ENCODE measurements at places on chromosomes 2 and 18.

- DNase-seq, result no peak
Observed at GRCh38 chr18:12317664-12318333, 9.8 kb downstream of the TUBB6 start.

DNA sequence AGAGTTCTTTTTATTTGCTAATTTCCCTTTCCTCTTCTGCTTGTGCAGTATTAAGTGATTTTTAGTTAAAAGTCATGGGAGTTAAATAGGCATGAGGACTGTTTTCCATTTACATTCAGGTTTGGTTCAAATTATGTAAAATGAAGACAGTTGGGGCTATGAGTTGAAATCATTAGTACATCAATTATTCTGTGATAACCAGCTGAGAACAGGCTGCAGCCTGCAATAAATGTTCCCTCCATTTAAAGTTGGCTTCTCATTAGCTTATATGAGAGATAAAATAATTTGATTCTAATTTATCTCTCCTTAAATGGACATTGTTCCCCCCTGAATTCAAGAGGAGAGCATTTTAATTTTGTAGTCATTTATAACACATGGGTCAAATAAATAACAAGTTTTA, 48.3 kb downstream of the RHBDD1 start:
- DNase-seq, result no peak

DNA sequence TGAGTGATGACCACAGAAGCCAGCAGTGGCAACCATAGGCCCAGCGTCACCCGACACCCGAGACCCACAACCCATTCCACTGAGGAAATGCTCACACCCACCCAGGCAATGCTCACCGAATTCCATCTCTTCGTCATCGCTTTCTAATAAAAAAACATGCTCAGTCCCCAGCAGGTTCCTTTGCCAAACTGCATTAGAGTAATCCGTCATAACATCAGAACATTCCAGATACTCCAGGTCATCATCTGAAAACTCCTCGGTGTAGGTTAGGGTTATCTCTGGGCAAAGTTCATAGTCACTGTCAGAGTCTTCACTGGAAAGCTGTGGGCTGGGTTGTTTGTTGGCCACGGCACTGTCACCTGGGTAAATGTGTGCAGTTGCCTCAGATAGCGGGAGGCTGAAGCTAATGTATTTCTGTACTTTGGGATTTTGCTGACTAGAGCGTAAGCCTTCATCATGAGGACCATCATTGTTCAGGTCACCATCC, 49.3 kb downstream of the ALPK2 start:
- DNase-seq, result no peak

DNA sequence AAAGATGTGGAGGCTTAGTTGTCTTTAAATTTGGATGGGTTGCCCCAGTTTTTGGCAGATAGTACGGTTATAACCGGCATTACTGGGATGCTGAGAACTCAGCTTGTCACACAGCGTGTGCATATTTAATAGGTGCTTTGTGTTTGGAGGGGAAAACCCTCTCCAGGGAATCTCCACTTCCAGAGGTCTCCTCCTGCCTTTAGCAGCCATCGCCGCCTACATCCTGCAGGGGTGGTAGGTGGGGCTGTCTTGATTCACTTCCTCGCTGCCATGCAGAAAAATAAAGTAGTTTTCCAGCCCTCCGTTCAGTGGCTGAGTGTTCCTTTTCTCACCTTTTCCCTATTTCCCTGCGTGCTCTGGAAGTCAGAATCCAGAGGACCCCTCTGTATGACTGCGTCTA, 76.4 kb downstream of the ITGB1BP1 start:
- no peak for DNase-seq

- no peak for DNase-seq
Observed at GRCh38 chr2:56021136-56021474, 97.5 kb upstream of the EFEMP1 start.

DNA sequence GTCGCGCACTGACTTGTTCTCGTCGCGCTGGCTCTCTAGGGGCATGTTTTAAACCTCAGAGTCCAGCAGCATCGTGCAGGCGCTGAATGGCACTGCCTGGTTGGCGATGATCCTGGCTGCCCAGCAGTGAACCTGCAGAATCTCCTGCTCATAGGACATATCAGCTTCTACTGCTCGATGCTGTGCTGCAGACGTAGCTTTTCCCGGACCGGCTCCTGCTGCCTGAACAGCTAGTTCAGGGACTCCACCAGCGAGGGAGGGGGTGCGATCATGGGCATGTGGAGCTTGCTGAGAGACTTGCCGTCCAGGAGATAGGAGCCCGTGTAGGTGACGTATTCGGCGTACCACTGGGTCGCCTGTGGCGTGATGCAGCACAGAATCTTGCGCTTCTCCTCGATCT, 890.0 kb upstream of the LRRTM1 start:
- no peak for DNase-seq

GRCh38 chr2:25559148-25559547, 114.2 kb downstream of the DTNB start:
- no peak for DNase-seq

DNA sequence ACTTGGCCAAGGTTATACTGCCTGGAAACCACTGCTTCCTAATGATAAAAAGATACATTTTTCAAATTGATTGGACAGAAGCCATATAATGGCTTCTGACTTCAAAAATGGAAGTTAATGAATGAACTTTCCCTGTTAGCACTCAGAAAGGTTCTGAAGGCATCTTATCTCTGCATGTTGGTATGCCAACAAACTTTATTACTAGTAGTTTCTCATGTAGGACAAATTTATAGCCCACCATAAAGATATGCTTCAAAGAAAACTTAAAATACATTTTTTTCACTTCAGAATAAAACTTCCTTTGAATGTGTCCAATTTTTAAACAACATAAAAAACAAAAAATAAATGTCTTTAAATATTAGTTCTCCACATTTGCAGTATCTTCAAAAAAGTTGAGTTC, 10.0 kb downstream of the DOCK10 start:
- DNase-seq, result no peak

- no peak for DNase-seq
Observed at GRCh38 chr18:2060086-2060485, 511.2 kb downstream of the METTL4 start.

All from GM12865 (cell line).